Tibial nerve (tissue), 4 donors: ENCODE measurements at places on chromosomes 7 and 10. TPM values are rescaled to one million over a fixed set of nuclear protein-coding genes. Genes with fewer than 3 reads are reported as not detected.

DNA sequence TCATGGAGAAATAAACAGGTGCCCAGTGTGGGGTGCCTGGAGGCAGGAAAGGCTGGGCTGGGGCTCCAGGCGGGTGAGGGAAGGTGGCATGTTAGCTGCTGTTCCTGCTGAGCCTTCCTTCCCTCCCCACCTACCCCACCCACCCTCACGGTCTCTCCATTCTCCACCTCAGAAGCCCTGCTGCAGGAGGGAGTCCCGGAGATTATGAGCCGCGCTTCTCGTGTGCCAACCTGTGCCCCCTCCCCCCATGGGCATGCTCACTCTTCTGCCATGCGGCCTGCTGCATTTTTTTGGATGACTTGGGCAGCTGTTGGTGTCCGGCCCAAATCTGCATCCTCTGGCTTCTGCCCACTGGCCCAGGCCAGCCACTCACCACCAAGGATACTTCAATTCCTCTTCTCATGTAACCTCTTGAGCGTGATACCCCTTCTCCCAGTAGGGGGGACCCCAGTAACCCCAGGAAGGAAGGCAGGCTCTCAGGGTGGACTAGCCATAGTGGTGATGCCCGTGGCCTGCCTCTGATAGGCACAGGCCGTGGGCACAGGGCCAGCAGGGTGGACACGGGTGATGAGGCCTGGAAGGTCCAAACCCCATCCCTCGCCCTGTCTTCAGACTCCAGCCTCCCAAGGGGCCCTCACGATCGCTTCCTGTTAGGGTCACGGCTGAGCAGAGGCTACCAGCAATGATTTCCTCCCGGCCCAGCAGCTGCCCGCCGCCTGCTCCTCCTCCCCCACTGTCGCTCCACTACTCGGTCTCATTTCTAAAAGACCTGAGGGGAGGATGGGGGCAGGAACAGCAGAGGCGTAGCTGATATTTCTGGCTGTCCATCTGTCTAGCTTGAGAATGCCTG is 27.8 kb downstream of the UNC5B start:
- DNase-seq, result no peak

DNA sequence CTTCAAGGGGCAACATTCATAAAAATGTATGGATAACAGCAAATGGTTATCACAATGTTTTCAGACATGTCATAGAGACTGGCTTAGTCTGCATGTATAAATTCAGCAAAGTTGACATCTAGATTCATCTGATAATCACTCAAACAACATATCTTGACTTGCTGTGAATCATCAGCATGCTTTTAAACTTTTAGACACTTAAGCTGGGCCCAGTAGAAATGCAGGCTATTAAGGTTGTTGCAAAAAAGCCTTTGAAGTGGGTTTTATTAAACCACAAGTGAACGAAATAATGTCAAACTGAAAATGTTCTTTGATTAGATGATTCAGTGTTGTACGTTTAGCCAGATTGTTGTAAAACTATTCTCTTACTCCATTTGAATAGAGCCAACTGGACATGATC is 759.6 kb downstream of the NXPH1 start:
- DNase-seq, result no peak

Gene SLC26A3
- total RNA-seq, result not detected

Gene CALHM2
- total RNA-seq, result 119 TPM

Gene DRGX
- not detected for total RNA-seq
